Fibroblast of skin of right quadriceps (primary cell): ENCODE measurements at places on chromosomes 6 and 20.
A peak's percentile ranks its signal among the peaks of the same experiment; 100 is the strongest.

GRCh38 chr6:89483111-89483720, 50.3 kb downstream of the ANKRD6 start:
- DNase-seq = peak; percentile 5

DNA sequence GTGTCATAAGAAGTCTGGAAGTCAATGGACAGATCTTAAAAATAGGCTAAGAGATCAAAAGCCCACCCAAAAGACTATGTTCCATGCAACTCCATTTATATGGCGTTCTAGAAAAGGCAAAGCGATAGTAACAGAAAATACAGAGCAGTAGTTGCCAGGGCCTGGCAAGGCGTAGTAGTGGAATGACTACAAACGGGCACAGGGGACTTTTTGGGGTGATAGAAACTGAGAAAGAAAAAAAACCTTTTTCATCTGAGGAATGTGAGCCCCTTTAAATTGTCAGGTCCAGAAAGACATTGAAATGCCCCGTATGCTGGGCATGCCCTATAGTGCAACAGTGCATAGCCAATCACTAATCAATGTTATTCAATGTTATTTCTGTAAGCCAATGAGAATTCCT, 47.2 kb upstream of the FAM50B start:
- no peak for DNase-seq

DNA sequence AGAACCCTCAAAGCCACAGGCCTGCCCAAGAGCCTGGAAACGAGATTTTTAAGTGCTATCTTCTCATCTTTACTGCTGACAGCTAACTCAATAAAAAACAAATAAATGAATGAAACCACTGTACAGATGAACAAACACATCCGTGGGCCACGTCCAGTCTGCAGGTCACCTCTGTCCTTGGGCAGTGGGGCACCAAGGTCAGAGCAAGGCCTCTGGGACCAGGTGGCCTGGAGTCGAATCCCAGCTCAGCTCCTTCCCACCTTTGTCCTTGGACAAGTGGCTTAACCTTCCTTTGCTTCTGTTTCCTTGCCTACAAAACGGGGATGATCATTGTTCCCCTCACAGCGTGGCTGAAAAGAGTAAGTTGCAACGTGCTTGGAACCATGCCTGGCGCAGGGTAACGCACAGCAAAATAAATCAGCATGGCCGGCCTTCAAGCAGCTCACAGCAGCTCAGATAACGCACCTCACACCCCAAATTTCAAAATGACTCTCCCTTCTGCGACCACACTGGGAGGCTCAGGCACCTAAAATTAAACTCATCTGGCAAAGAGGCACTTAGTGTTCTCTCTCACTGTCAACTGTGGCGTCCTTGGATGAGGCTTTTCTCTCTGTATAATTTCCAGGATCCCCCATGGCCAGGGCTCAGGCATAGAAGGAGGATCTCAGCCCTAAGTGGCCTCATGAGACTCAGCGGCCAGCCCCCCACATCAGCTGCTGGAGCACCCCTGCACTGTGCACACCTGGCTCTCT, 35.7 kb downstream of the RRBP1 start:
- DNase-seq = no peak

GRCh38 chr6:14915888-14916832, 329.7 kb upstream of the JARID2 start:
- no peak for DNase-seq

DNA sequence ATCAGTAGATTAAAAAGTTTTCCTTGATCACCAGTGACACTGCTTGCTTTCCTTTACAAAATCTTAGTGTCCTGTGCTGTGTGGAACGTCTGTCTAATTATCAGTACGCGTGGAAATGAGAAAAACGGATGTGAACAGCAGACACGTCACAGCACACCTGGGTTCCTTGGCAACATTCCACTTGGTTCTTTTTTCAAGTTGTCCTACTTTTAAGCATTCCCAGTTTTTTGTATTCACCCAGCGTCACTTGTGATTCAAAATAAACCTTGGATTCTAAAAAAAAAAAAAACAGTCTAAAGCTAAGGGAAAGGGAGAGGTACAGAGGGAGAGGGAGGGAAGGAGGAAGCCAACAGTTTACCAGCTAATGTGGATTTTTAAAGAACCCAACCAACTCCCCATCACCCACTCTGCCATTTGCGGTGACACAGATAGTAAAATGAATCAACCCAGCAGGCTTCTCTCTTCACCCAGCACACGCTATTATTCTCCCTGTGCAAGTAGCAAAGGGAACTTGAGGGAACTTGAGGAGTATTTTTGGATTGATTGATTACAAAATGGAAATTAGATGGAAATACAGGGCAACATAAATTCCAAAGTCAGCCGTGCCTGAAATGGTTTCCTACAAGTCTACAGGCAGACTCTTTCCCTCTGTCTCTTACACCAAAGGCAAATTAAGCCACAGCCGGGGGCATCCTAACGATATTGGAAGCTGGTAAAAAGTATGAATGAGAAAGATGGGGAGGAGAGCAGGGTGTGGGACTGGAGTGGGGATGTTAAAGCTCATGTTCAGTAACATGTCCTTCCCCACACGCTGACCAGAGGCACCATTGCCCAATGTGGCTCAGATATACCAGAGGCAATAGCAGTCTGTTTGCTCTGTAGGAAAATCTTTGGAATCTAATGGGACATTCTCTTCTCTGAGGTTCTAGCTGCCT, 129.8 kb downstream of the SASH1 start:
- DNase-seq = no peak
